Type B pancreatic cell (in vitro differentiated cells): ENCODE measurements at places on chromosomes 2 and 18.

DNA sequence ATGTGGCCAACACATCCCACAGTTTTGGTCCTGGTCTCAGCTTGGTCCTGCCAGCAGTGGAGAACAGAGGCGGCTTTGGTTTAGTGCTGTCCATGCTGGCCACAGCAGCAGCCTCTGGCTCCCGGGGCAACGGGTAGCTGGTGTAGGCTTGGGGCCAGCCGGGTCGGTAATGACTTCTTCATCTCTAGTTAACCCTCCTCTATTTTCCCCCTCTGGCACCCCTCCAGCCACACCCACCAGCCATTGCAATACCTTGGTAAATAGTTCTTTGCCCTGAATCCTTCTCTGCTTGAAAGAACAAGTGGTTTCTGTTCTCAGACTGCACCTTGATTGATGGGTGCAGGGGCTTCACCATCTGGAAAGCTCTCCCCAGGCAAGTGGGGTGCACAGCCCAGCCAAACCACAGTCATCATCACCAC, 31.7 kb upstream of the ZNF396 start:
- no peak for DNase-seq

DNA sequence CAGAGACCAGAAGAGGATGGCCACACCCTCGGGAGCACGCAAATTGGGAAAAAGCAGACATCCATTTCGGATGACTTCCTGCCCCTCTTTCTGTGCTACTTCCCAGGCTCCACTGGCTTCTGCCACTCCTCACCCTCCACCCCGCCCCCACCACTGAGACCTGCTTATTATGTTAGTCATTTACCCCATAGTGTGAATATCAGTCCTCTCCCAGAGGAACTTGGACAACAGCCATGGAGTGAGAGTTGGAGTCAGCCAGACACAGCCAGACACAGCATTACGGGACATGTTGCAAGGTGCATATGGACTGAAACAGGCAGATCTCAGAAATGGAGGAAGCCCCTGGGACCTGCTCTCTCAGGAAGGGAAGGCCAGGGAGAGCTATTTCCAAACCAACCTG, 51.8 kb downstream of the CTIF start:
- no peak for DNase-seq

DNA sequence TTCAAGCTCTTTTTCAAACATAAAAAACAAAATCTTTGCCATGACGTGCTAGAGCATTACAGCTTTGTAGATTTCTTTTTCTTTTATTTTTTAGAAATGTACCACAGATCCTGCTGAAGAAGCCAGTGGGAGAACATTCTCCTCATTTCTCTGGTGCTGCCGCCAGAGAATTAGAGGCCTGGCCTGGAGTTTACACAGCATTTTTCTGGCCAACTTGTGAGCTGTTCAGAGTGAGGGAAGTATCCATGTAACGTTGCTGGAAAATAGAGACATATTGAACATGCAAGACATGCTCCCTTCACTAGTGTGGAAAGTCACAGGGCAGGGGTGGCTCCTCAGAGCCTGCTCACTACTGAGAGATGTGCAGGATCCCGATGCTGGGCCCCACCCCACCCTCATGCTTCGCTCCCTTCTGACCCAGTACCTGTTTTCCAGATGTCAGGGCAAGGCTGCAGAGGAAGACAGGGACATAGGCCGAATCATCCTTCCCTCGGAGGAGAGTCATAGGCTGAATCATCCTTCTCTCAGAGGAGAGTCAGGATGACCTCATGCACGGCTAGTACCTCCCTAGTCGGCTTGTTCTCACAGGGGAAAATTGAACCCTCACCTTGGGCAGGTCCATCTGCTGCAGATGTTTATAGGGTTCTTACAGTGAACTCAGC, 298.5 kb downstream of the INSIG2 start:
- no peak for DNase-seq

- no peak for DNase-seq
These were observed 118.8 kb upstream of the CTAGE1 start for GRCh38 chr18:22536558-22536957.

DNA sequence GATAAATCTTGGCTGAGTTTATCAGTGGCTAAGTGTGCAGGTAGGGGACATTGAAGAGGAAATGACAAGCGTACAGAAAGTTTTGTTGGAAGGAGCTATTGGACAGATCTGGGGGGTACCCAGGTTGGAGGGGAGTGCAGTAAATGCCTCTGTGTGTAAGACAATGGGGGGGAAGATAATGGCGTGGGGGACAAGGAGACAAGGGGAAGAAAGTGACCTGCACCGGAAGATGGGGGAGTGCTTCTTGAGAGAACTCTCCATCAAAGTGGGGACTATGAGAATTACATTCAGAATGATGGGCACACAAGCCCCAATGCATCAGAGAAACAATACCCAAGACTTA, 190.0 kb downstream of the ALPK2 start:
- no peak for DNase-seq

GRCh38 chr18:46502444-46502843, 154.6 kb downstream of the LOXHD1 start:
- no peak for DNase-seq

GRCh38 chr2:177745531-177745930, 327.0 kb downstream of the PDE11A start:
- no peak for DNase-seq

- peak; percentile 77 for DNase-seq
These were observed 819.6 kb upstream of the FSHR start for GRCh38 chr2:49973917-49974368.

GRCh38 chr18:23387265-23387664, 65.8 kb upstream of the RIOK3 start:
- no peak for DNase-seq

DNA sequence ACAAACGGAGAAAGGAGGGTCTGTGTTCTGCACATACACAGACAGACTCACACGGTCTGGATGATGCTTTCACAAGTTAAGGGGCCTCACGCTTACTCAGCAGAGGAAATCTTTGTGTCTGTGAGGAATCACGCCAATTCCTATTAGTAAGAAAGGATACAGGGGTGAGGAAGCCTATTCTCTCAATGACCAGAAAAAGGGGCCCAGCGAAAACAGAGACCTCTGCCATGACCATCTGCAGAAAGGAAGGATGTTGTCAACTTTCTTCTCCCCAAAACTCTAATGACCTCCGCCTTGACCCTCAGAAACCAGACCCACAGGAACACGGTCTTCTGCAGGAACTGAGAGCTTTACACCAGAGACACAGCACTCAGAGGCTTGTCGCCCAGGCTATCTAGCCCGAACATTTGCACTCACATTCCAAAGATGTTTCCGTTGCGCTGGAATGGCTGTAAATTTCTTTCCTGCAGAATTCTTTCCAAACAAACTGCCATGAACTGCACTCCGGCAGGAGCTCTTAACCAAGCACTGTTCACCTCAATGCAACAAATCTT, 186.3 kb downstream of the TCF4 start:
- DNase-seq, result no peak

GRCh38 chr2:47534179-47534919, 131.4 kb downstream of the MSH2 start:
- DNase-seq, result no peak

- DNase-seq, result no peak
These were observed 23.5 kb downstream of the MARCHF4 start for GRCh38 chr2:216348756-216349308.

DNA sequence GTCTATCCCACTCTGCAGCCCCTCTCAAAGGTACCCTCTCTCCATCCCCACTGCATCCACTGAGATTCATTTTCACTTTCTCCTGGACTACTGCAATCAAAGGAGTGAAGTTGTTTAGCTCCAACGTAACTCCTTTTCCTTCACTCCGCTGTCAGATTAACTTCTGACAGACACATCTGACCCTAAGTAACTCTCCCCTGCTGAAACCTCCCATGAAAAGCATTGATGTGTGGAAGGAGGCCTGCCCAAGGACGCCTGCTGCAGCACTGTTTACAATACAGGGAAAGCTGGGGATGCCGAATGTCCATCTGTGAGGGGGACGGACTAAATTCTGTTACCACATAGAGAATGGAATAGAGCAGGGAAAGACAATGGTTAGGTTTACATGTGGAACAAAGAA, 114.8 kb downstream of the TMEM163 start:
- no peak for DNase-seq

DNA sequence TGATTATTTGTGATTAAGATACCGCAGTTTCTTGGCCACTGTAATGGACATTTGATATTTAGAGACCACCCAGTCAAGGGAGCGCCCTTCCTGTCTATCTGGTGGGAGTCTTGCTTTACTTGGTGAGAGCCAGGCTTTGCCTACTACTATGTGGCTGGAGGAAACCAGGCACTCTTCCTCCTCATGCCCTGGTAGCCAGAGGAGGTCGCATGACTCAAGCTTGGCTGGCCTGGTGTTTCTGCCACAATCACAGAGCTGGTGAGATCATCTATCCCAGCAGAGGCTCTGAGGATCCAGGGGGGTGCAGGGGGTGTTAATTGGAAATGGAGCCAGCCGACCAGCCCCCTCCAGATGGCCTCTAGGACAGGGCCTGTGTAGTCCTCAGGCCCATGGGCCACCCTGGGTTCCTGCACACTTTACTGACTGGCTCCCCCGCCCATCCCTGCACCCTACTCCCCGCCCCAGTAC, 46.8 kb upstream of the BIN1 start:
- DNase-seq, result peak; percentile 47

DNA sequence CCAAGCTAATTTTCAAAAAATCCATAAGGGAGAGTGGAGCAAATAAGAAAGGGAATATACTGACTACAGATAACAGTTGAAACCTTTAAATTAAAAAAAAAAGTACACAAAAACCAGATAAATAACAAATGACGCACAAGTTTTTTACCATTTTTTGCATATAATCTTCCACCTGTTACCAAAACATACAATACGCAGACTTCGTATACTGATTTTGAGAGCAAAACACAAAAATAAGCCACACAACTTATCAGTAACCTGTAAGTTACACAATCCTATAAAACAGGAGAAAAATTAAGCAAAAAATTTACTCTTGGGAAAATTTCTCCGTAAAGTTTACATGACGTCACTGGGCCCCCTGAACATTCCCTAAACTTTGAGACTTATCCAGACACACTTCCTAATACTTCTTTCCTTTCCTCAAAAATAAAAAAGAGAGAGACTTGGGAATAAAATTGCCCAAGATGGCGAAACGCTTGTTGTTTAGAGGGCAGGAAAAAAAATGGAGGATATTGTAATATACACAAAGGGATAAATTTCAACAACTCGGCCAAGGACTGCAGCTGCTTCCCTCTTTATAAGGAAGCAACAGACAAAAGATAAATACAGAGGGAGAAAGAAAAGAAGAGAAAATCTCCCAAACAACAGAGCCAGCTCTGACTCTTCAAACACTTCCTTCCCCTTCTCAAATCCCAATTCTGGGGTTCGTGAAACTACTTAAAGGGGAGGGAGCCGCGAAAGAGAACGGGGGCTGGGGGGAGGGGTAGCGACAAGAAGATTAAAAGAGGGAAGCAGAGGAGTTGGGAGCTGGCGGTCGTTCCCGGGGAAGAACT, 1.6 kb downstream of the BAZ2B start:
- no peak for DNase-seq

GRCh38 chr2:172200495-172201085, 97.9 kb upstream of the DLX2 start:
- DNase-seq, result no peak

DNA sequence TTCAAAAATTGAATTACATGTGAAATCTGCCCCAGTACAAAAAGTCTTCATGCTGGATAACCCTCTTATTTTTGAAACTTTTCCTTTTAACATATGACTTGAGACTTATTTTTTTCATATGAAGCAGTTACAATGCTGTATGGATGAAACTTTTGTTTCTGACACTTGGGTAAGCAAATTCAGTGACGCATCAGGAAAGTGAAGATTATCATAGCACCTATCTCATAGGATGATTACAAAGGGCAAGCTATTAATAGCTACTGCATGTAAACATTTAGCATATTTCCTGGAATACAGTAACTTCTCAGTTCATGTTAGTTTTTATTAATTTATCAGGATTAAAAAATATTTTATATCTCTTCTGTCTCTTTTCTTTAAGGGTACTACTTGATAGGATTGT, 1109.2 kb downstream of the LRP1B start:
- no peak for DNase-seq

- no peak for DNase-seq
These were observed 47.7 kb downstream of the SMAD7 start for GRCh38 chr18:48902856-48903601.
